Daoy (cell line): ENCODE measurements at places on chromosomes 6 and 20. TPM values are rescaled to one million over a fixed set of nuclear protein-coding genes. Genes with fewer than 3 reads are reported as not detected.

- DNase-seq = no peak
Measured at GRCh38 chr6:55108134-55109130, 65.9 kb upstream of the HCRTR2 start.

DNA sequence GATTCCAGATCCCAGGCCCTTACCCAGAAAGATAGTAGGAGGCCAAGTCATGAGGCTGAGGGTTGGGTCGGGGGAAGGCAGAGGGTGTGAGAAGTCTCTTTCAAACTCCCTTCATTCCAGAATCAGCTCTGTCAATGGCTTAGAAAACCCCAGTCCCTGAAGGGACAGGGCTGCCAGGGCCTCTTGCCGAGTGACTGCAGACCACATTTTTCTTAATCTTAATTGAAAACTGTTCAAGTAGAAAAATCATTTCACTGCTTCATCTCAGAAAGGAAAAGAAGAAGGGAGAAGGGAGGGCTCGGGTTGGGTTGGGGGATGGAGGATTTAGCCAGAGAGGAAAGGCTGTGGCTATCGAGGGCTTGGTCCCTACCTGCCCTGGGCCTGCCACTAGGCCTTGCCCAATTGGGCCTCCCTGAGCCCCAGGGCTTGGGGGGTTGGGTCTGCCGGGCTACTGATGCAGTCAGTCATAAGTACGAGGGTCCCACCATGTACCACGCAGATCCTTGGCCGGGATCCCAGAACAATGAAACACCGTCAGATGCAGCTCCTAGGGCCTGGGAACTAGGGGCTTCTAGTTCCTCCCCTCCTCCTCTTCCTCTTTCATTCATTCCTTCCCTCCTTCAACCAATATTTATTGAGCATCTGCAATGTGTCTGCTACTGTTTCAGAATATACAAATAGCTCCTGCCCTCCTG is 44.0 kb upstream of the CTNNBL1 start:
- DNase-seq = no peak

Gene FBXL4
- total RNA-seq = 4.7 and 8.8 TPM in 2 replicates

Gene GPR6
- not detected in 2 replicates for total RNA-seq

Gene HTR1E
- not detected in 2 replicates for total RNA-seq

- no peak for DNase-seq
Measured at GRCh38 chr20:62782893-62783278, 13.4 kb upstream of the MRGBP start.

DNA sequence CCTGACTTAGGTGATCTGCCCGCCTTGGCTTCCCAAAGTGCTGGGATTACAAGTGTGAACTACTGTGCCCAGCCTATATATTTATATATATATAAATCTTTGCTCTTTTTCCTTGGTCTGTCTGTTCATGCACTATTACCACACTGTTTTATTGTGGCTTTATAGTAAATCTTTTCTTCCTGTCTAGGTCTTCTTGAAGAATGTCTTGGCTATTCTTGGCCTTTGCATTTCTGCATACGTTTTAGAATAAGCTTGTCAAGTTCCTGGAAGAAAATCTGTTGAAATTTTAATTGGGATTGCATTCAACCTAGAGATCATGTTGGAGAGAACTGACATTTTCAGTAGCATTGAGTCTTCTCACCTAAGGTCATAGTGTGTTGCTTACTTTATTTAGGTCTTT is 37.1 kb downstream of the MYO6 start:
- DNase-seq = no peak

DNA sequence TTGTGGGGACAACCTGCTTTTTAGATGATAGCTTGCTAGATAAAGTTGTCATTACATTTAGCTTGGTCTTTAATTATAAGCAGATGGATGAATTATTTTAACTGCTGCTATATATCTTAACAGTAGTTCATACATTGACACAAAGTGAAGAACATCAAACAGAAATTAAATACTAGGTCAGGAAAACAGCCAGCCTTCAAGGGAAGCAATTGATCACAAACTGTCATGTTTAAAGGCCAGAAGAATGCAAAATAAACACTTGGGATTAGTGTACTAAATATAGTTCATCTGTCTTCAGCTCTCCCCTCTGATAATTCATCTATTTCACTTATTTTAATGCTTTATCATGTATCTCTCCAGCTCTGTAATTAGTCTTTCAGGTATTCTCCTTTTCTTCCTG is 225.1 kb upstream of the FERMT1 start:
- DNase-seq = no peak
